ENCODE measurements at places on chromosomes 7 and 10.

DNA sequence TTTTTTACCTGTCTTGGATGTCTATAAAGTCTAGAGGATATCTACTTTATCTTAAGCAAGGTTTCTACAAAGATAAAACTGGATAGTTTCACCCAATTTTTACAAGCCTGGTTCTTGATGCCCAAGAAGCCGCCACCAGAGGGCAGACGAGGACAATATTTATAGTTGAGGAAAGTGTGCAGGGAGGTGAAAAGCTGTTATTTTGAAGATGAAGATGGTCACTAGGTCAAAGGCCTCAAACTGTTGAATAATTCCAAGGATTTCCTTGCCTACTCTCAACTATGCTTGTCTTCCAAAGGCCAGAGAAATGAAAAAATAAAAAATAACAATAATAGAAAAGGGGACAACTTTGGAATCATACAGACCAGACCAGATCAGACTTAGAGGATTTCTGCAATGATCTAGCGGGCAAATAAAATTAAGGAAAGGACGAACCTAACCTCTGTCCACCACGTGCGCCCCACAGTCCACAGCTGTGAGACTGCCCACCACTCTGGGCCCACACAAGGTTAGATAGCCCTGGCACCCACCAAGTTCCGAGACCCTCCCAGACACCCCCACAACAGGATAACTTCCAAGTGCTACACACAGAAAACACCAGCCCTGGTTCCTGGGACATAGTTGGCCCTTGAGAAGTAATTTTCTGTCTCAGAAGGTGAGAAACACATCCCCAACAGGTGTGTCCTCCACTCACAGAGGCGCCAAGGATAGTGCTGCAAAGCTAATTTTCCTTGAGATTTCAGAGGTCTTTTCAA, 2.8 kb downstream of the PKD1L1 start:
- DNase-seq: peak; percentile 52
- H3K4me1 ChIP-seq: peaks cover 17% of the 10 kb centered on the region
- no peaks in the 10 kb centered on the region for H3K36me3 ChIP-seq
- no peaks in the 10 kb centered on the region for H3K27me3 ChIP-seq

DNA sequence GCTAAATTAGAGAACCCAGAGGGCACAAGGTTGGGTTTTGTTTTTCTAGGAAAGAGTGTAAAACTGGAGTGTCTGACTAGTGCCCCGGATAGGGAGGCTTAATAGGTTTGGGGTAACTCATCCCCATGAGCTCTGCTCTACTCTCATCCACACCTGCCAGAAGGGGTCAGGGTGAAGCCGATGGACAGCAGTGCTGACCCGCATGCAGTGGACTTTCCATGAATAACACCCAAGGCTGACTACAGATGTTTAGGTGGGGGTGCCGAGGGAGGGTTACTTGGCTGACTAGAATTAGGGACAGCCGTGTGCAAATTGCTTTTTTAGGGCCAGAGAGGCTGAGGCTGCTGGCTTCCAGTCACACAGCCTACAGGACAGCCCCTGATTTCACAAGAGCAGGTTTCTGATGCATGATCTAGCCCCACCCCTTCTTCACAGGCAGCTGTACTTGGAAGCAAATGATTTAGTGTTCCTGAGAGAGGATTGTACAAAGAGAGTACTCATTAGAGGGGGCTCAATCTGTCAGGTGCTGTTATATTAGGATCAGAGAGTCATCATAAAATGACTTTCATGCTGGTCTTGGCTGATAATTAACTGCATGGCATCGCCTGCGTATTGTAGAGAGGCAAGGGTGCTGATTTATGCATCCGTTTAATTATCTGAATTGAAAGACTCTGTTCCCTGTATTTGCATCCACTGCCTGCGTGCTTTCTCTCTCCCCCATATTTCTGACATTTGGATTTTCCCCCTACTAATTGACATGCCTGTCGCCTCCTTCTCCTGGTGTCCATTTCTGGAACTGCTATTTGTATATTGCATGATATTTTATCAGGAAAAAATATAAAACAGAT, 9.5 kb downstream of the INHBA start:
- H3K4me3 ChIP-seq: no peak overlapping the region
- H3K36me3 ChIP-seq: no peaks in the 10 kb centered on the region
- H3K4me1 ChIP-seq: peaks cover 21% of the 10 kb centered on the region

DNA sequence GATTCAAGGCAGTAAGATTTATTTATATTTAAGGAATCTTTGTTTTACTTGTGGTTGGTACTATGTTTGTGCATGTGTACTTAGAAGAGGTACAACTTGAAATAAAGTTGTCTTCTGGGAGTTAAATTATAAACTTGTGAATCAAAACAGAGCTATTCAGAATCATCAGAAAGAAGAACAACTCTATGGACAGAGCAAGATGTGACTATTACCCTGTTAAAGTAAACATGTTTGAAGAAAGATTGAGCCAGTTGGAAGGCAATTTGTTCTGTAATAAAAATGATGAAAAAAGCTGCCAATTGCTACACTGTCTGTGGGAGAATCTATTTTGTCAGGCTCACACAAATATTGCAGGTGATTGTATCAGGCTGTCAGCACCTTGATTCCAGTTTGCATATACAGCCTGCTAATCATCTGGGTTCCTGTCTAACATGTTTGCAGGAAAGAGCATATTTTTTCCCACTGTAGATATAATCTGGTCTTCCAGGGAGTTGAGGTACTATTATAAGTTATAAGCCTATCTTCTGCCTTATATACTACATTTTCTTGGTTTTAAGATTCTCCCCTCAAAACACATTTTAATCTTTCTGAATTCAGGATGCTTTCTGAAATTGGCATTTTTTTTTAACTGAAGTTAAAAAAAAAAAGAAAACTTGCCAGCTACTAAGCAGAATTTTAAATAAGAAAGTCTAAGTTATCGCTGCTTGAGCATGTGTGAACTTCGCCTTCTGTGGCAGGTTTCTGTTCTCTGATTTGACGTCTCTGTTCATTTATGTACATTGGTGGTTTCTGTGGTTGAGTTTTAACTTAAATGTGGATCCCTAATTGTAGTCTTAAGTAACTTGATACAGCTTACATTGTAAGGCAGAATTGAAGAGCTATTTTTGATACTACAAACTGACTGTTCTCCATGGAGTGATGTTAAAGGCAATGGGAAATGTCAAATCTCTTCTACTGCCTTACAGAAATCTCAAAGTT, 46.0 kb downstream of the ZNRF2 start:
- peaks cover 10% of the 10 kb centered on the region for H3K36me3 ChIP-seq
- DNase-seq: peak; percentile 42
- H3K4me3 ChIP-seq: peak overlapping the region; percentile 57
- no peak overlapping the region for H3K27ac ChIP-seq

DNA sequence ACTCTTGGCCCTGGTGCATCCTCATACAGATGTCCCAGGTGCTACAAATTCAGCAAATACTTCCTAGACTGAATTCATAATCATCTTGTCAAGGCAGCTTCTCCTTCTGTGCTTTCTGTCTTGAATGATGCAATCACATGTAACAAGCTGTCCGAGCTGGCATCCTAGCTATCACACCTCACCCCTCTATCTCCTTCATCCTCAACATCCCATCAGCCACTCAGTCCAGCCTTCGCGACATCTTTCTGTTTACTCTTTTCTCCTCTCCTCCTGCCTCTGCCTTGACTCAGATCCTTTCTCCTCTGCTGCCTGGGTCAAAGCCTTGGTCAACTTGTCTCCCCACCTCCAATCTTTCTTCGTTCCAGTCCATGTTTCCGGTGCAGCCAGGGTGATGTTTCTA, 240.4 kb upstream of the CELF2 start:
- H3K4me3 ChIP-seq: no peak overlapping the region
- no peaks in the 10 kb centered on the region for H3K36me3 ChIP-seq
- no peak for DNase-seq
- H3K27me3 ChIP-seq: no peaks in the 10 kb centered on the region

DNA sequence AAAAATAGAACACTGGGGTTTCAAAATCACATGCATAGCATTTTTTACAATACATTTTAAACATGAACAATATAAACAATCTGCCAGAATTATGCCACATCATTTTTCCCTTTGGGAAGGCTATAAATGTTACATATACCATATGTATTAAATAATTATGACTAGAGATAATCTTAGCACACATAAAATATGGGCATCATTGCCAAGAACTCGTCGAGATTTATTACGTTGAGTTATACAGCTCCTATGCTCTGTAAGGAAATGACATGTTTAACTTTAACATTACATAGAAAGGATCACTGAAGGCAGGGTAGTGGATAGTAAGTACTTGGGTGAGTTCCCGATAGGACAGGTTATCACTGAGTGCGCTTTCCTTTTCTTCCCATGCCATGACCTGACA, 267.8 kb downstream of the PARD3 start:
- H3K27ac ChIP-seq: no peak overlapping the region
- DNase-seq: no peak
- H3K27me3 ChIP-seq: no peaks in the 10 kb centered on the region

GRCh38 chr10:120511165-120511564, 54.1 kb downstream of the PLPP4 start:
- H3K36me3 ChIP-seq: no peaks in the 10 kb centered on the region
- no peak overlapping the region for H3K27ac ChIP-seq
- H3K4me1 ChIP-seq: no peaks in the 10 kb centered on the region
- no peak for DNase-seq
- H3K27me3 ChIP-seq: no peaks in the 10 kb centered on the region

DNA sequence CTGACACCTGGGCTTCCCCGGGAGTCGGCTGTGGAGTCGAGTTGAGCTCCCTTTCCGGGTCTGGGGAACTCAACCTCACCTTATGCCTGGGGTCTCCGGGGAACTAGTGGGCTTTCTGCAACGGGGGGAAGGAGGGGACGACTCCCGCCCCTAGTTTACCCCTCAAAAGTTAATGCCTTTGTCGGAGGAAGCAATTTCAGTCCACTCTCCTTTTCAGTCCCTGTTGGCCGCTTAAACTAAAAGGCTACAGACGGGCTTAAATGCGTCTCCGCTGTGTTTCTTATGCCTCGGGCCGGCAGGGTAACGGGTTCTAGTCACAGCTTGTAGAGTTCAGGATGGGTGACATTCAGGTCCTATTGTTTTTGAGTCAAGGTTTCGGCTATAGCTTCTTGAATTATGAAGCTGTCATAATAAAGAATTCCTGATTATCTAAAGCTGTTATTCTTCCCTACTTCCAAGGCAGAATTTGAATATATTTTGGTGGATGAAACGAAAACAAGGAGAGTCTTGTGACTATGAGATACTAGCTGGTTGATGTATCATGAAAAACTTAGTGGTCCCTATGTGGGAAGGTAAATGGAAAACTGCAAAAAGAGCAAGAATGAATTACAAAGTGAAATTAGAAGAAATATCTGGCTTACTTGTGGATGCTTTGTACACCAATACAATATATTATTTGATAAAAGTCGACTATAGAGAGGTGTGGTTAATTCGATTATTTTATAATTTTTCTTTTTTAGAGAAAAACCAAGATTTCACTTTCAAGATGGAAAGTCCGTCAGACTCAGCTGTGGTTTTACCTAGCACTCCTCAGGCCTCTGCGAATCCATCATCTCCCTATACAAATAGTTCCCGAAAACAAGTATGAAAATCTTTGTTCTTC, 495 bp downstream of the SFR1 start:
- H3K4me1 ChIP-seq: peaks cover 12% of the 10 kb centered on the region
- DNase-seq: no peak
- no peaks in the 10 kb centered on the region for H3K27me3 ChIP-seq
- peak overlapping the region; percentile 97 for H3K4me3 ChIP-seq
- H3K27ac ChIP-seq: peak overlapping the region; percentile 96

DNA sequence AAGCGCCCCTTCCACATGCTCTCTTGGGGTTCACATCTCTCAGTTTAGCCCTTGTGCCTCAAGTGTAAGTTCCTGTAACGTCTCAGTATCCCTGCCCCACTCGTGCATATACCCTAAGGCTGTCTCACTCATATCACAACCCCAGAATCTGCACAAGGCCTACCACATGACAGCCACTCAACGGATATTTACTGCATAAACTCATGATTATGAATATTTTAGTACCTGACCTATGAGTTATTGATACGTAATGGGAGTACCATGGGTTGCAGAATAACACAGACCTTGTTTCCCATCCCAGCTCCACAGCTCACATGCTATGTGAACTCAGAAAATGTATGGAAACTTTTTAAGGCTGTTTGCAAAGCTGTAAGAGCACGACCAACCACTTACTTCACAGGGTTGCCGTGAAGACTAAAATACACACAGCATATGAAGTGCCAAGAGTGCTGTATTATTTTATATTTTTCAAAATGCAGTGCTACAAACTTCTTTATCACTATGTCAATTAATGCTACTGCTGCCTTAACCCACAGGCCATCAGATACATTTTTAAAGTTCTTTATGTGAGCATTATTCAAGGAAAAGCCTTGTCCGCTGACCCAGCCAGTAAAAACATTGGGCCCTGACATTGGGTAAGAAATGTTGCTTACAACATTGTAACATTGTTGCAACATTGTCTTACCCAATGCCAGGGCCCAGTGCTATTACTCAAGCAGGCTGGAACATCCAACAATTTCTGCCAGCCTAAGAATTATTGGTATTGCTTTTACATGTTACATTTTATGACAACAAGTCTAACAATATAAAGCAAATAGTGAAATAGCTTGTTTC, 97.2 kb downstream of the JAZF1 start:
- no peaks in the 10 kb centered on the region for H3K36me3 ChIP-seq
- peaks cover 91% of the 10 kb centered on the region for H3K4me1 ChIP-seq
- H3K4me3 ChIP-seq: no peak overlapping the region
- peak overlapping the region; percentile 92 for H3K27ac ChIP-seq
- no peaks in the 10 kb centered on the region for H3K27me3 ChIP-seq

- no peak overlapping the region for H3K27ac ChIP-seq
- no peaks in the 10 kb centered on the region for H3K4me1 ChIP-seq
- H3K36me3 ChIP-seq: no peaks in the 10 kb centered on the region
- DNase-seq: no peak
- H3K27me3 ChIP-seq: no peaks in the 10 kb centered on the region
Observed at GRCh38 chr10:4781955-4782354, 44.1 kb upstream of the AKR1E2 start.

GRCh38 chr10:90842725-90843124, 15.1 kb downstream of the HTR7 start:
- peaks cover 4% of the 10 kb centered on the region for H3K4me1 ChIP-seq
- no peaks in the 10 kb centered on the region for H3K27me3 ChIP-seq
- no peak overlapping the region for H3K27ac ChIP-seq

GRCh38 chr7:45219130-45219529, 61.5 kb downstream of the RAMP3 start:
- H3K36me3 ChIP-seq: no peaks in the 10 kb centered on the region
- no peak overlapping the region for H3K4me3 ChIP-seq
- H3K27ac ChIP-seq: no peak overlapping the region
- H3K4me1 ChIP-seq: no peaks in the 10 kb centered on the region

DNA sequence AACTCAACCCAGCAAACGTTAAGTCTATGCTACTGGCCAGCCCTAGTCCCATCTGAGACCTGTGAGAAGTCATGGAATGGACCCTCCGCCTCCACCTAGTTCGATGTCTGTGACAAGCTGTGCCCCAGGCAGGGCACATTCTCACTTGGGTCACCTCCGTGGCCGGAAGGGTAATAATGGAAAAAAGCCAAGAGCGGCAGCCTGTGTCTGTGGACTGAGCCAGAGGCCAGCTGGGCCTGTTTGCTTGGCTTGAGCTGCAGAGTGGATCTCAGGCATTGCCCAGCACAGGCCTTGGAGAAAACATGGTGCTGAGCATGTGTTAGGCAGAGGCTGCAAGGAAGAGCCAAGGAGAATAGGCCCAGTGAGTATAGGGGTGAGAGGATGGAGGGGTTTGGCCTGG, 97.8 kb downstream of the GALNT17 start:
- H3K27ac ChIP-seq: no peak overlapping the region
- DNase-seq: no peak
- H3K4me3 ChIP-seq: no peak overlapping the region
- H3K27me3 ChIP-seq: no peaks in the 10 kb centered on the region
- no peaks in the 10 kb centered on the region for H3K4me1 ChIP-seq
